Bronchus fibroblast of lung (primary cell): ENCODE measurements at places on chromosomes 12 and 14. TPM values are rescaled to one million over a fixed set of nuclear protein-coding genes. Genes with fewer than 3 reads are reported as not detected.

The MMP17 gene
- 10.3 and 12.1 TPM in 2 replicates for total RNA-seq

The ABCC9 gene
- 0.34 and 0.45 TPM in 2 replicates for total RNA-seq

The KRT4 gene
- not detected in 2 replicates for total RNA-seq

The MIP gene
- total RNA-seq = not detected in 2 replicates

The ST8SIA1 gene
- total RNA-seq = 0.89 and 1.5 TPM in 2 replicates
